ENCODE measurements at places on chromosomes 16 and 17.

DNA sequence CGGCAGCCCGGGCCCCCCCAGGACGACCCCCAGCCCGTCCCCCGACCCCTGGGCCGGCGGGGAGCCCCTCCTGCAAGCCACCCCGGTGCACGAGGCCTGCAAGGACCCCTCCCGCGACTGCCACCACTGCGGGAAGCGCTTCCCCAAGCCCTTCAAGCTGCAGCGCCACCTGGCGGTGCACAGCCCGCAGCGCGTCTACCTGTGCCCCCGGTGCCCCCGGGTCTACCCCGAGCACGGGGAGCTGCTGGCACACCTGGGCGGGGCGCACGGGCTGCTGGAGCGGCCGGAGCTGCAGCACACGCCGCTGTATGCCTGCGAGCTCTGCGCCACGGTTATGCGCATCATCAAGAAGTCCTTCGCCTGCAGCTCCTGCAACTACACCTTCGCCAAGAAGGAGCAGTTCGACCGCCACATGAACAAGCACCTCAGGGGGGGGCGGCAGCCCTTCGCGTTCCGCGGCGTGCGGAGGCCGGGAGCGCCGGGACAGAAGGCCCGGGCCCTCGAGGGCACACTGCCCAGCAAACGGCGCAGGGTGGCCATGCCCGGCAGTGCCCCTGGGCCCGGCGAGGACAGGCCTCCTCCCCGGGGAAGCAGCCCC, 15.6 kb upstream of the ZFPM1 start:
- peaks cover 8% of the 10 kb centered on the region for H3K27me3 ChIP-seq

DNA sequence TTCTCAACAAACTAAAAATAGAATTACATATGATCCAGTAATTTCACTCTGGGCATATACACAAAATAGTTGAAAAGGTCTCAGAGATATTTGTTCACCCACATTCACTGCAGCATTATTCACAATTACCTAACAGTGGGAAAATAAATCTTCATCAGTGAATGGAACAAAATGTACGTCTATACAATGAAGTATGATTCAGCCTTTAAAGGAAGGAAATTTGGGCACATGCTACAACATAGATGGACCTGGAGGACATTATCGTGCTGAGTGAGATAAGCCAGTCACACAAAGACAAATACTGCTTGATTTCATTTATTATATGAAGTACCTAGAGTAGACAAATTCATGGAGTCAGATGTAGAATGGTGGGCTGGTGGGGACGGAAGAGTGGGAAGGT, 47.0 kb downstream of the MFSD11 start:
- H3K4me1 ChIP-seq = no peaks in the 10 kb centered on the region
- H3K27me3 ChIP-seq = no peaks in the 10 kb centered on the region
- no peak overlapping the region for H3K27ac ChIP-seq
- no peak overlapping the region for H3K4me3 ChIP-seq
- no peak for DNase-seq
- no peaks in the 10 kb centered on the region for H3K36me3 ChIP-seq

- H3K27ac ChIP-seq = no peak overlapping the region
- H3K27me3 ChIP-seq = no peaks in the 10 kb centered on the region
- no peak overlapping the region for H3K4me3 ChIP-seq
- no peaks in the 10 kb centered on the region for H3K36me3 ChIP-seq
- no peaks in the 10 kb centered on the region for H3K4me1 ChIP-seq
Measured at GRCh38 chr17:16364625-16365024, 11.4 kb upstream of the CENPV start.

DNA sequence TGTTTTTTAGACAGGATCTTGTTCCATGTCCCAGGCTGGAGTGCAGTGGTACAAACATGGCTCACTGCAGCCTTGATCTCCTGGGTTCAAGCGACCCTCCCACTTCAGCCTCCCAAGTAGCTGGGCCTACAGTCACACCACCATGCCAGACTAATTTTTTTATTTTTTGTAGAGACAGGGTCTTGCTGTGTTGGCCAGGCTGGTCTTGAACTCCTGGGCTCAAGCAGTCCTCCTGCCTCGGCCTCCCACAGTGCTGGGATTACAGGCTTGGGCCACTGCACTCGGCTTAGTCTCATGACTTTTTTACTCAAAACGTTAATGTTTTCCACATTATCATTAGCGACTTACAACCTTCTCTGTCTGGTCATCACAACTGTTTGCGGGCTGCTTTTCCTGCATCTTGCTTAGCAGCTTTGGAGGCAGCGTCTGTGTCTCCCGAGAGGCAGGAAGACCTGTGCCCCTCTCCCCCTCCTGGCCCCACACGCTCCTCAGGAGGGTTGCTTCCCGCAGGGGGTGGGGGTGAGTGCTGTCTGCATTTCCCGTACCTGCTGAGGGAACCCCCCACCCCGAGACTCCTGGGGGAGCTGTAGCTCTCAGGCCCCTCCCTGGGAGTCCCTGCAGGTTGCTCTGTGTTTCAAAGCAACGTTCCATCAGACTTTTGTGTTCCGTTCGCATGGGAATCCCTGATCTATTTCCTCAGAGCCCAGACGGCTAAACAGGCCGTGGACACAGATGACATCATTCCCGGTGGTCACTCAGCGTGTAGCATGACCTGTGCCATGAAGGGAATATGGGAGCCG, 52.6 kb downstream of the PGS1 start:
- H3K4me1 ChIP-seq = peaks cover 9% of the 10 kb centered on the region
- no peak overlapping the region for H3K4me3 ChIP-seq
- no peak overlapping the region for H3K27ac ChIP-seq
- H3K27me3 ChIP-seq = no peaks in the 10 kb centered on the region
- DNase-seq = no peak
- no peaks in the 10 kb centered on the region for H3K36me3 ChIP-seq

GRCh38 chr17:46024590-46024989, 25.5 kb downstream of the STH start:
- H3K36me3 ChIP-seq = no peaks in the 10 kb centered on the region
- no peaks in the 10 kb centered on the region for H3K27me3 ChIP-seq
- no peak overlapping the region for H3K27ac ChIP-seq
- H3K4me1 ChIP-seq = peaks cover 25% of the 10 kb centered on the region
- DNase-seq = no peak

- no peaks in the 10 kb centered on the region for H3K27me3 ChIP-seq
- peaks cover 45% of the 10 kb centered on the region for H3K4me1 ChIP-seq
- no peak for DNase-seq
- no peak overlapping the region for H3K4me3 ChIP-seq
- H3K27ac ChIP-seq = no peak overlapping the region
Measured at GRCh38 chr17:77455111-77455890, 314.5 kb downstream of the SEC14L1 start.

GRCh38 chr16:85006639-85007038, 4.7 kb downstream of the ZDHHC7 start:
- no peaks in the 10 kb centered on the region for H3K36me3 ChIP-seq
- H3K4me3 ChIP-seq = no peak overlapping the region
- no peak for DNase-seq
- H3K27ac ChIP-seq = no peak overlapping the region
- H3K27me3 ChIP-seq = no peaks in the 10 kb centered on the region

DNA sequence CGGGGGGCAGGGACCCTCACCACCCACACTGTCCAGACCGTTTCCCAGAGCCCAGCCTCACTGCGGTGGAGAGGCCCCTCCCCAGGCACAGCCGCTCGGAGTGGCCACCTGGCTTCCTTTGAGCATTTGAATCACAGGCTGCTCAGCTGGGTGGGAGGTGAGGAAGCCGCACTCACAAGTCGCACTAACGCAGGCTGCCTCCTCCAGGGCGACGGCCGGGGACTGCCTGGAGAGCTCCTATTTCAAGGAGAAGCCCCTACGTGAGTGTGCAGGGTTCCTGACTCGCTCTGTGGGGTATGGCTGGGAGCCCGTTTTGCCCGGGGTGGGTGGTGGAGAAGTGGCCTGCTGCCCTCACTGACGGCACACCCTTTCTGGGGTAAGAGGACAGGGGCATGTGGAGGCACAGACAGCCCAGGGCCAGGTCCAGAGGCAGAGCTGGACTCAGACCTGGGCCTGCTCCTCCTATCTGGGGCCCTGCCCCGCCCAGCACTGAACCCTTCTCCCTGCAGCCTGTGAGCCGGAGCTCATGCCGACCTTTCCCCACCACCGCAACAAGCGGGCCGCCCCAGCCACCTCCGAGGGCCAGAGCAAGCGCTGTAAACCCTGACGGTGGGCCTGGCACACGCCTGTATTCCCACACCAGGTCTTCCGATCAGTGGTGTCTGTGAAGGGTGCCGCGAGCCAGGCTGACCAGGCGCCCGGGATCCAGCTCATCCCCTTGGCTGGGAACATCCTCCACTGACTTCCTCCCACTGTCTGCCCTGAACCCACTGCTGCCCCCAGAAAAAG, 6.2 kb downstream of the SPATA2L start:
- H3K36me3 ChIP-seq = no peaks in the 10 kb centered on the region
- no peak overlapping the region for H3K27ac ChIP-seq
- no peak overlapping the region for H3K4me3 ChIP-seq
- DNase-seq = no peak
- H3K4me1 ChIP-seq = peaks cover 4% of the 10 kb centered on the region

- DNase-seq = no peak
- H3K27ac ChIP-seq = no peak overlapping the region
- H3K36me3 ChIP-seq = no peaks in the 10 kb centered on the region
- H3K27me3 ChIP-seq = no peaks in the 10 kb centered on the region
Measured at GRCh38 chr17:67266496-67266895, 21.5 kb upstream of the HELZ start.

GRCh38 chr17:44400226-44400847, 10.9 kb upstream of the ITGA2B start:
- peaks cover 3% of the 10 kb centered on the region for H3K36me3 ChIP-seq
- no peaks in the 10 kb centered on the region for H3K27me3 ChIP-seq
- H3K27ac ChIP-seq = peak overlapping the region; percentile 37
- DNase-seq = peak; percentile 18

- peaks cover 8% of the 10 kb centered on the region for H3K4me1 ChIP-seq
- H3K27ac ChIP-seq = no peak overlapping the region
- H3K27me3 ChIP-seq = no peaks in the 10 kb centered on the region
Measured at GRCh38 chr16:68468842-68469241, 20.5 kb upstream of the SMPD3 start.

DNA sequence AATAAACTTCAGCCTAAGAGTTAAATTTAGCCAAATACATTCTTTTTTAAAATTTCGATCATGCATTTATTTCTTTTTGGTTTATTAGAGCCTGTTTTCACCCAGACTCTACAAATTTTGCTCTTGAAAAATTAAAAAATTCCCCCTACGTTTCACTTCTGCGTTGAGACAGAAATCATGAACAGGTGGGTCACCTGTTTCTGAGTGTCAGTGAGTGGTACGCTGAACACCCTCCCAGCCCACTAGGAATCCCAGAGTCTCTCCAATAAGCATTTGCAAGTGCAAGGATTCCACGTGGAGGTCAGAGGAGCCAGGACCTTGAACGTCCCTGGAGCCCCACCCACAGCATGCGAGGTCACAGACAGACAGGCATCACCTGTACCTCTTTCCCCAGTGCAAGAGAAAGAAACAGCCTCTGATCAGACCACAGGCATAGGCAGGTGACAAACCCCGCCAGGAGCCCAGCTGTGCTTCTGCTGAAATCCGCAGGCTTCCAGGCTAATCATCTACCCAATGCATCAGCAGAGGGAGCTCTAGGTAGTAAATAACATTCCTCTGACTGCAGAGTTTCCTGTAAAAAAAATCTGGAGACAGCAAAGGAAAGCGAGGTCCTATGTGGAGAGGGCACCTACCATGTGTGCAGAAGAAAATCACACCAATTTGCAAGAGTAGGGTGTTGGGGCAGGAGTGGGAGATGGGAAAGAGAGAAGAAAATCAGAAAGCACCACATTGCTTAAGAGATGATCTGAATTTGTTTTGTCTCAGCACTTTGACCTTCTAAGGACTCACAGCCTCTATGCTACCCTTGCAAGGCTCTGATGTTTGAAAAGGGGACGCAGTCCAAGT, 5.9 kb upstream of the XYLT1 start:
- H3K4me3 ChIP-seq = no peak overlapping the region
- peaks cover 11% of the 10 kb centered on the region for H3K4me1 ChIP-seq
- H3K27me3 ChIP-seq = peaks cover 1% of the 10 kb centered on the region

Data from neural progenitor cell (in vitro differentiated cells).